ENCODE measurements at places on chromosomes 6 and 20.

GRCh38 chr6:151022492-151022891 lies 157.0 kb downstream of the MTHFD1L start:
- no peak for DNase-seq

DNA sequence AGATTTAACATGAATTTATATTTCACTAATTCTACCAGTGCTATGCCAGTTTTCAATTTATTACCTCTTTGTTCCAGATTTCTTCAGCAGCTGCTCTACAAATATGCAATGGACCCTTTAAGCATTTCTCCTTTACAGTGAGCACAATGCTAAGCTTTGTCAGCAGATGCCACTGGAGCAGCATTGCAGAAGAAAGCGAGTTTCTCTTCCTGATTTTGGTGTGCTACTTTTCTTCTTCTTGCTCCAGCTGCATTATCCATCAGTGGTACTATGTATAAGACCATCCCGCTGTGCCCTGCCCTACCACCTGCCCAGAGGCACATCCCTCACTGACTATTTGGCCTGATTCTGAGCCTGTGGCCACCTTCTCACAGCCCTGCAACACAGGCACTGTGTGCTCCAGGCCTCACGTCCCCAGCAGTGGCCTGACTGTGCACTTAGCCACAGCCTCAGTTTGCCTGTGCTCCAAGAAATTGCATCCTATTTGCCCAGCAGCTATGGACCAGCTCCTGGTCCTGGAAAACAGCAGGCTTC lies 84.1 kb downstream of the TNFAIP3 start:
- no peak for DNase-seq

DNA sequence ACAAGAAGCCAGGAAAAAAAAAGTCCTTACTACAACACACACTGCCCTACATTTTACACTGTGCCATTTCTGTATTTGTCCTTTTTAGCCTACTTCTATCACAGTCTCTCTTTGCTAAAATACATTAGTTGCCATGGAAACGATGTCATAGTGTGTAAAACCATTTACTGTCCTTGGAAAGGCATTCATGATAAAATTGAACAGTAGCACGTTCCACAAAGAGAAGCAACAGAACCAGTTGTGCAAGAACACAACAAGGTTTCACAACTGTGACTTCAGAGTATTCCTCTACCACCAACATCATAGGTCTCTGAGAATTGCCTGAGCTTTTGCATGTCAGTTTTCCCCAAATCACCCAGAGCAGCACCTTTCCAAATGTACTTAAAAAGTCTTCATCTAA lies 20.5 kb downstream of the FYN start:
- DNase-seq, result peak; percentile 74

DNA sequence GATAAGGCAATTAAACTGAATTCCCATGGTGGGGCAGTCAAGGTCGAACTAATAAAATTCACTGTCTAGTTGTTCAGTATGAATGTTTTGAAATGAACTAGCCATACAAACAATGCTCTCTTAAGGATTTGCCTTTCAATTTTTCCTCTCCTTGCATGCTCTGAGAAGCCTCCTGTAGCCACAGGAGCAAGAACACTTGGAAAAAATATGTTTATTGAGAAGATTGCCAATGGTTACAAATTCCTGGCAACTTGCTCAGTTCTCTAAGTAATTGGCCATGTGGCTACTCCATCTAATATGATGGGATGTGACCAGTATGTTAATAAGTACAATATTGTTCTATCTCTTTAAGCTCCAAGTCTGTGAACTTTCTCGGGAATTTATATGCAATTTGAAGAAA lies 49.4 kb downstream of the FUT9 start:
- no peak for DNase-seq

- DNase-seq, result no peak
These were observed 753 bp upstream of the PERP start for GRCh38 chr6:138107752-138108592.

GRCh38 chr6:121491576-121491975 lies 56.1 kb downstream of the GJA1 start:
- no peak for DNase-seq

- DNase-seq, result no peak
These were observed 66.9 kb downstream of the RIPOR3 start for GRCh38 chr20:50624351-50625016.

Measured in fibroblast of mammary gland (primary cell).